Activated CD8-positive, alpha-beta memory T cell treated with anti-CD3 and anti-CD28 coated beads, Interleukin-2, amount 10 ng/mL, durations not matched to agents 7 days and 5 days (primary cell): ENCODE measurements at places on chromosomes 11 and 22.

DNA sequence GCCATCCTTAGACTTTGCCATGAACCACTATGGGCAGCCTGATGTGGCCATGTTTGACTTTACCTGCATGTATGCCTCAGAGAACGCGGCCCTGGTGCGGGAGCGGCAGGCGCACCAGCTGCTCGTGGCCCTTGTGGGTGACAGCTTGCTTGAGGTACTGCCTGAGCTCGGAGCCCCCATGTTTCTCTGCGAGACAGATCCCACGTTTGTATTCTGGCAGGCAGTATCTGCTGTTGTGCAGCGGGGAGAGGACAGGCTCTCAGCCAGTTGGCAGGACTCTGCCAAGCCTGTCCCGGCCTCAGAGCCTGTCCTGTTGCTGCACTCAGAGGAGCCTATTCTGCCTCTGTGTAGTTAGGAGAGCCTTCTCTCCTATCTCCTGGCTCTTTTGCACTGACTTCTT lies 109.9 kb downstream of the MICAL2 start:
- peaks cover 51% of the 10 kb centered on the region for H3K4me1 ChIP-seq
- no peaks in the 10 kb centered on the region for H3K27me3 ChIP-seq
- no peak for DNase-seq
- H3K36me3 ChIP-seq: peaks cover 63% of the 10 kb centered on the region
- no peak overlapping the region for H3K4me3 ChIP-seq

DNA sequence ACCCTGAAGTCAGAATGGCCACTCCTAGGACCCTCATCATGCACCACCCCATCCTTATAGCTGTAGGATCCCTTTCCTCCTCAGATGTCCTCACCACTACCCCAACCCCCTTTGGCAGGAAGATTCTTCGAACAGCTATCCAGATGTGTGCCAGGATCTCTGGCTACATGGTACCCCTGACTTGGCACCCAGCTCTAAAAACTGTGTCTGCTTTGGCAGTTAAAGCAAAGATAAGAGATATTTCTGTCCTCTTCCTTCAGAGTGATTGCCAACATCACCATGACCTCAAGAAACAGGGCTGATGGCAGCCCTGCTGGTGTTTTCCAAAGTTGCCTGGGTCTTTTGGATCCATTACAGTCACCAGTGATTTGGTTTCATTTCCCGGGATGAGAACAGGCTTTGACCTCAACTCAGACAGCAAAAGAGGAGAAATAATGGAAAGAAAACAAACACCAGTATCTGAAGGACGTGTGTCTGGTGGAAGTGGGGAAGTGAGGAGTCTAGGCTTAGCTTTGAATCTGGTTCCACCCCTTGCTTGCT lies 4.3 kb upstream of the NRIP3 start:
- H3K36me3 ChIP-seq: no peaks in the 10 kb centered on the region
- no peak overlapping the region for H3K27ac ChIP-seq
- peaks cover 63% of the 10 kb centered on the region for H3K27me3 ChIP-seq
- H3K4me1 ChIP-seq: peaks cover 9% of the 10 kb centered on the region

- H3K4me1 ChIP-seq: no peaks in the 10 kb centered on the region
- no peak overlapping the region for H3K4me3 ChIP-seq
- H3K36me3 ChIP-seq: no peaks in the 10 kb centered on the region
- DNase-seq: no peak
- no peak overlapping the region for H3K27ac ChIP-seq
- H3K27me3 ChIP-seq: peaks cover 3% of the 10 kb centered on the region
Observed at GRCh38 chr22:44271732-44272400, 40.9 kb downstream of the SHISAL1 start.

DNA sequence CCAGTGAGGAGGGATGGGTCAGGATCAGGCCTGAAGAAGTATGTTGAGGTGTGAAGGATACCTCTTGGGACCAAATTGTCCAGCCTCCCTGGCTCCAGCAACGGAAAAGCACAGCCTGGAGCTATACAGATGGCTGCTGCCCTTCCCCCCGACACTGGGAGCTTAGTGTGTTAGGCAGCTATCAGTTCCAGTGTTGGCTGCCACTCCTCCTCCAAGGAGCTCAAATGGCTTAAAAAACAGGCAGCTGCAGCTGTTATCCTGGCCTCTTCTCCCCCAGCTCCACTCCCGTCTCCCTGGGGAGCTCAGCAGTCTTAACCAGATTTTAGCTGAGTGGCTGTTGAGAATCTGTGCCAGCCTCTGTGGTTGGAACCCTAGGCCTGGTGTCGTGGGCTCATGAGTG lies 225.0 kb downstream of the JRKL start:
- no peaks in the 10 kb centered on the region for H3K27me3 ChIP-seq
- no peak overlapping the region for H3K27ac ChIP-seq
- no peak for DNase-seq
- H3K36me3 ChIP-seq: no peaks in the 10 kb centered on the region
- H3K4me1 ChIP-seq: no peaks in the 10 kb centered on the region
- no peak overlapping the region for H3K4me3 ChIP-seq

DNA sequence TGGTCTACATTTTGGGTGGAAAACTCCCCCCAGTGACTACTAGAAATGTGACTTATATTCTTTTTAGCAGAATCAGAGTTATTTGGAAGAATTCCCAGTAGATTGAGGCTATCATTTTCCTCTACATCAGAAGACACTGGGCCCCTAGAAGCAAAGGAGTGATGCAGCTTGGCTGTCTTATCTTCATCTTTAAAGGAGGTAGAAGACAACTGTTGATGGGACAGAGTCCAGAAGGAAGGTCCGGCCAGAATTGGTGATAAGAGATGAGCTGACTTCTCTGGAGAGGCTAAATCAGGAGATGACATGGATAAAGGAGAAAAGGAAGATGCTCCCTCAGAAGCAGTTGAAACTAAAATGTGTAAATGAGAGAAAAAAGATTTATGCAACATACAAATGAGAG lies 149.6 kb downstream of the ENTHD1 start:
- H3K27me3 ChIP-seq: no peaks in the 10 kb centered on the region
- peaks cover 33% of the 10 kb centered on the region for H3K4me1 ChIP-seq
- DNase-seq: no peak
- peaks cover 8% of the 10 kb centered on the region for H3K36me3 ChIP-seq
- no peak overlapping the region for H3K27ac ChIP-seq
- no peak overlapping the region for H3K4me3 ChIP-seq

GRCh38 chr22:46596032-46596441 lies 24.1 kb upstream of the GRAMD4 start:
- no peak overlapping the region for H3K27ac ChIP-seq
- H3K36me3 ChIP-seq: no peaks in the 10 kb centered on the region
- H3K4me1 ChIP-seq: peaks cover 26% of the 10 kb centered on the region
- peaks cover 2% of the 10 kb centered on the region for H3K27me3 ChIP-seq

DNA sequence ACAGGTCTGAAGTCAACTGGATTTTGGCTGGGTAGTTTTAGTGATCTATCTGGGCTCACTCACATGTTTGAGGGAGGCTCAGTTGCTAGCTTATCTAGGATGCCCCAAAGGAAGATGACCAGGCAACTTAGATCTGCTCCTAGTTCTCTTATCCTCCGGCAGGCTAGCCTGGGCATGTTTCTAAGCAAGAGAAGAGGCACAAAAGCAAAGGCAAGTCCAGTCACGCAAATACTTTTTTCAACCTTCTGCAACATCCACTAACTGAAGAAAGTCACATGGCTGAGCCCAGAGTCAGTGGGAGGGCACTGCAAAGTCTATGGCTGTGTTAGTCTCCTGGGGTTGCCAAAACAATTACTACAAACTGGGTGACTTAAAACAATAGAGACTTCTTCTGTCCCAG lies 32.9 kb upstream of the FSHB start:
- no peak overlapping the region for H3K4me3 ChIP-seq
- no peaks in the 10 kb centered on the region for H3K4me1 ChIP-seq
- no peaks in the 10 kb centered on the region for H3K36me3 ChIP-seq
- no peak for DNase-seq
- no peak overlapping the region for H3K27ac ChIP-seq

DNA sequence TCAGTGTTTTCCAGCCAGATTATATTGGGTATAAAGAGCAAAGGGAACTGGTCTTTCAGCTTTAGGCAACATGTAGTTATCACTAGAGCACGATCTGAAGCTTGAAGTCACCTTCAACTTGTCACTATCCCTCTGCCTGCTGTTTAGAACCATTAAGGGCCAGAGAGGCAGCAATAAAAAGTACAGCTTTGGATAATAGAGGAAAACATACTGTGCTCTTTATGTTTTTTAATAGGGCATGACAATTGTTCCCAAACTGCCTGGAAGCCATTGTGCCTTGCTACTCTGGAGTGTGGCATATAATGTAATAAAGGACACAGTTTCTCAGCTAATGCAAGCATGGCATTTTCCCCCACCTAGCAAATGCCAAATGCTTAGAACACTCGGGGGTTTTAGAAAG lies 1912.0 kb upstream of the RAG2 start:
- DNase-seq: no peak
- no peaks in the 10 kb centered on the region for H3K4me1 ChIP-seq
- no peaks in the 10 kb centered on the region for H3K36me3 ChIP-seq
- no peaks in the 10 kb centered on the region for H3K27me3 ChIP-seq
- H3K27ac ChIP-seq: no peak overlapping the region

GRCh38 chr11:125072218-125072960 lies 9.3 kb downstream of the SLC37A2 start:
- no peaks in the 10 kb centered on the region for H3K36me3 ChIP-seq
- H3K27me3 ChIP-seq: peaks cover 7% of the 10 kb centered on the region
- no peak overlapping the region for H3K4me3 ChIP-seq
- peaks cover 22% of the 10 kb centered on the region for H3K4me1 ChIP-seq
- DNase-seq: no peak

GRCh38 chr11:767238-767637 lies 10.0 kb downstream of the GATD1 start:
- no peak overlapping the region for H3K4me3 ChIP-seq
- peaks cover 2% of the 10 kb centered on the region for H3K4me1 ChIP-seq
- DNase-seq: no peak
- no peaks in the 10 kb centered on the region for H3K27me3 ChIP-seq
- H3K27ac ChIP-seq: no peak overlapping the region

DNA sequence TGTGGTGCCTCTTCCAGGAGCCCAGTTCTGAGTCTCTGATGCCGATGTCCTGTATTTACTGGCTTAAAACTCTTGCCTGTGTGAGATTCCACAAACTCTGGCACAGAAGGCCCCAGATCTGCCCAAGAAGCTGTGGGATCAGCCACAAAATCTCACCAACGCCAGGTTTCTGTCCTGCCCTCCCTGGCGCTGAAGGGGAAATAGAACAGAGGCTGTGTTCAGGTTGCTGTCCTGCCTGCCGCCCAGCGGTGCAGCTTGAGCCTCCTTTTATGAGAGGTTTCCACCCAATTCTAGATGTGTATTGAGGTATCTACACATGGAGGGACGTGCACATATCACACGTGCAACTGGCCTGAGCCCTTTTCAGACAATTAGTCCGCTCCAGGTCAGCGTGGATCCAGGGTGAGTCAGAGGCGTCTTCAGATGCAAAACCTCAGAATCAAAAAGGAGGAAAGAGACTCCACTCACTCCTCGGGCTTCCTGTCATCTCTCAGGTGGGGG lies 2.2 kb downstream of the TMEM80 start:
- H3K27me3 ChIP-seq: no peaks in the 10 kb centered on the region
- DNase-seq: no peak

GRCh38 chr22:46352691-46353386 lies 17.3 kb downstream of the TRMU start:
- H3K27me3 ChIP-seq: no peaks in the 10 kb centered on the region
- no peaks in the 10 kb centered on the region for H3K4me1 ChIP-seq
- no peak for DNase-seq

DNA sequence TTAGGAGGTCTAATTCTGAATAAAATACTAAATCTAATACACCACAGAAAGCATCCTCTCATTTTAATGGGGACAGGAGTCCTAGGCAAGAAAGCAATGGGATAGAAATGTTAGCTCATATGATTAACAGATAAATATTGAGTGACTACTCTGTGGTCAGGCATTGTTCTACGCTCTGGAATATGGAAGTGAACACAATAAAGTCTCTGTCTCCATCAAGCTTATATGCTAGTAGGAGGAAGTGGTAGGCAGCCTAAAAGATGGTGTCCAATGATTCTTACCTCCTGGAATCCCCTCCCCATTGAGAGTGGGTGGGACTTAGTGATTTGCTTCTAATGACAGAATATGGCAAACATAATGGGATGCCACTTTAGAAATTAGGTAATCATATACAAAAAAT lies 160.3 kb upstream of the PDGFD start:
- H3K4me1 ChIP-seq: no peaks in the 10 kb centered on the region
- H3K36me3 ChIP-seq: no peaks in the 10 kb centered on the region
- H3K27ac ChIP-seq: no peak overlapping the region
- H3K27me3 ChIP-seq: no peaks in the 10 kb centered on the region
- no peak overlapping the region for H3K4me3 ChIP-seq
- no peak for DNase-seq

DNA sequence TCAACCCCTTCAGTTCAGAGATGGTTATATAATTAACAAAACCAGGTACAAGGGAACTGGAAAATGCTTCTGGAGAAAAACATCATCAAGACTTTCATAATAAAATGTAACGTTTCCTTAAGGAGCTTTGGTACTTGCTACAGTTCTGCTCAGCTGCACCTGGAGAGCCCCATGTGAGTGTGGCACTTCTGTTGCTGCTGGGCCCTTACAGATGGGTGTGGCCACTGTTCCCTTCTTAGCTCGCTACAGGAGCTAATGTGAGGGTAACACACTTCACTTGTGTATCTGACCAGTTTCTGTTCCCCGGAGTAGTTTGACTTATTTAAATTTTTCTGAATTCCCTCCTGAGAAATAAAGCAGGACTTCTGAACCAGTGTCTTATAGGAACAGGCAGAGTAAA lies 4.0 kb downstream of the POU2AF3 start:
- no peak overlapping the region for H3K27ac ChIP-seq
- H3K27me3 ChIP-seq: peaks cover 74% of the 10 kb centered on the region
- H3K4me1 ChIP-seq: peaks cover 2% of the 10 kb centered on the region
- no peak overlapping the region for H3K4me3 ChIP-seq
- no peaks in the 10 kb centered on the region for H3K36me3 ChIP-seq

DNA sequence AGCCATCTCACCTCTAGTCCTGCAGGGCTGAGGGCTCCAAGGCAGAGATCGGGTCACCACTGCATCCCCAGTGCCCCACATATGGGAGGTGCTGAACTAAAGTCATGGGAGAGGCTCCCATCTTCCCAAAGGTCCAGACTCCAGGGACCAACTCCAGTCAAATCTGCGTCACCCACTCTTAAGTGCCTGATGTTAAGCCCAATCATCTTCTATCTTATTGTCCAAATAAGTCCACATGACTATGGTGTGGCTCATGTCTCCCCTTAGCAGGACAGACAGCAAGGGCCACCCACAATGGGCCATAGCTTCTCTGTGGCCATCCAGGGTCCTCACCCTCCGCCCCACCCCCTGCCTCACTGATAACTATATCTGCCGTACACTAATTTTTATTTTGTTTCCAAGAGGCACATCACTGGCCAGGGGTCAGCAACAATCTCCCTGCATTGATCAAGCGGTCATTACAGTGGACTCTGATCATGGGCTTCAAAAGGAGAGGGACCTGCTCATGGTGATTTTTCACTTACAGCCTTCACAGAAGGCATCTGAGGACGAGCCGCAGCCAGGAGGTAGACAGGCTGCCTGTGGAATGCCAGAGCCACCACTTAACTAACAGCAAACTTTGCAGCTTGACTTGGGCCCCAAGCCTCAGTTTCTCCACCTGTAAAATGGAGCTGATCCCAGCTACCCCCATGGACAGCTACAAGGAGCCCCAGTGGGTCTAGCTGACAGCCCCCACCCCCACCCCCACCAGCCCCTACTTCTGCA lies 23.3 kb downstream of the MYH9 start:
- no peak for DNase-seq
- H3K4me3 ChIP-seq: peak overlapping the region; percentile 45
- H3K27ac ChIP-seq: peak overlapping the region; percentile 85
- H3K4me1 ChIP-seq: peaks cover 95% of the 10 kb centered on the region
